ENCODE measurements at places on chromosomes 4 and X.
A peak's percentile ranks its signal among the peaks of the same experiment; 100 is the strongest.

GRCh38 chr4:7811536-7812191 lies 128.0 kb downstream of the AFAP1 start:
- DNase-seq = no peak

GRCh38 chr4:169234137-169234855 lies 36.5 kb downstream of the SH3RF1 start:
- no peak for DNase-seq

DNA sequence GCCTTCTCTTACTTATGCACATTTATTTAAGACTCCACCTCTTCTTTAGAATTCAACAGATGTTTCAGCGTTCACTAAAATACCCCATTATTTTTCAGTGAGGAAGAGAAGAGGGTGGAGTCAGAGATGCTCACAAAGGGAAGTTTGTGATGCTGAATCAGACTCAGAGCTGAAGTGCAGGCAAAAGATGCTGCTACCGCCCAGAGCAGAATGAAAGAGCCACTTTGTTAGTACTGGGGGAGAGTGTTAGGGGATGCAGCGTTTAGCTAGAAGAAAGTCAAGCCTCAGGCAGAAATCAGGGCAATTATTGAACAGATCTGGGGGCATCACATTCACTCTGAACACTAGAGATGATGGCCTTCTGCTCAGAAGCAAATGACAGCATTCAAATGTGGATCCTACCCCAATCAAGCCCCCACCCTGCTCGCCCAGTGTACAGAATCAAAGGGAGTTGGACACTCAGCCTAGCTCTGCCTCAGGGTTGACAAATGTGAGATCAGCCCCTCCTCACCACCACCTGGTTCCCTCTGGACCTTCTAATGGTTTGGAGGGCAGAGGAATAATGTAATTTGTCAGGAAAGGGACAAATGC lies 138.3 kb downstream of the UNC5C start:
- DNase-seq = no peak

GRCh38 chr4:90078440-90078839 lies 48.8 kb upstream of the CCSER1 start:
- DNase-seq = no peak

- no peak for DNase-seq
Observed at GRCh38 chr4:83267830-83268475, 16.6 kb downstream of the COQ2 start.

DNA sequence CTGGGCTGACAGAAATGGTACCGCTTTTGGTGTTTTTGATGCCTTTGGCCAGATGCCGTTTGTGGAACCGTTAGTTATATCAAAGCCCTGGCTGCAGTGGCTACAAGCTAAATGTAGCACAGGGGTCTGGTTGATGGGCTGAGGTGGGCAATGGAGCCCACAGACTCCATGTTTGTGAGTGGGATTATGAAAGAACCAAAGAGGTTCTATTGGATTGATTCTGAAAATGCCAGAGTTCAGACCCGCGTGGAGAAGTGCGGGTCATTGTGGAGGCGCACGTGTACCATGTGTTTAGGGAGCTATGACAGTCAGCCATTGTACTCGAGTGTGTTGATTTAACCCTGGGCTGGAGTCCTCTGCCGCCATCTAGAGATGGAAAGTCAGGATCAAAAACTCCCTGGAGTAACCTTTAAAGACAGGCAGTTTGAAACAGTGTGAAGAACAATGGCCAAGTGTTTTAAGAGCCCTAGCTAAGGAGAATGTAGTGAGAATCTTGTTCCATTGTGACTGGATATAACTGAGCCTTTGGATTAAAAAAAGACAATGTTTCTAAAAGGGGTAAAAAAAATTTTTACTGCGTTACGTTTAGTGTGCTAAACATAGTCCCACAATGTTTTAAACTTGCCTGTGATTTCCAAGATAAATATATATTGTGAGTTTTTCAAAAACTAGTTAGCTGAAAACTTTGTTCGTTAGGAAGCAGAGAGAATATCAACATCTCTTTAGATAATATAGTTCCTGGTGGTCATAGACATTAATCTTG lies 12.7 kb downstream of the ART3 start:
- no peak for DNase-seq

- no peak for DNase-seq
Observed at GRCh38 chrX:110066488-110067225, 63.7 kb downstream of the TMEM164 start.

- no peak for DNase-seq
Observed at GRCh38 chrX:133229361-133229760, 11.2 kb upstream of the TFDP3 start.

DNA sequence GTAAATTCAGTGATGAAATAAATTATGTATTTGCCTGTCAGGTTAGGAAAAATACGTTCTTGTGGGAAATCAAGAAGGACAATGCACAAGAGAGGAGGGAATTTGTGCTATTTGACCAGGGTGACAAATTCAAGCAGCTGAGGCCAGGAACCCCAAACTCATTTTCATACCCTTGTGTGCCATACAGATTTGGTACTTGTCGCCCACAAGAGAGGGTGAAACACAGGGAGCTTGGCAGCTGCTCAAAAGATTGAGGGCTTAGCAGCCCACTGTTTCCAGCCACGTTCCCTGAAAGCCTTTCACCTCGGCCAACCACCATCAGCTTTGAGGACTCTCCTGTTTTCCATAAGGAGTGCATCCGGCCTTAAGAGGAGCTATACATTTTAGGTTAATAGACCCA lies 111.2 kb downstream of the COL25A1 start:
- DNase-seq = no peak

DNA sequence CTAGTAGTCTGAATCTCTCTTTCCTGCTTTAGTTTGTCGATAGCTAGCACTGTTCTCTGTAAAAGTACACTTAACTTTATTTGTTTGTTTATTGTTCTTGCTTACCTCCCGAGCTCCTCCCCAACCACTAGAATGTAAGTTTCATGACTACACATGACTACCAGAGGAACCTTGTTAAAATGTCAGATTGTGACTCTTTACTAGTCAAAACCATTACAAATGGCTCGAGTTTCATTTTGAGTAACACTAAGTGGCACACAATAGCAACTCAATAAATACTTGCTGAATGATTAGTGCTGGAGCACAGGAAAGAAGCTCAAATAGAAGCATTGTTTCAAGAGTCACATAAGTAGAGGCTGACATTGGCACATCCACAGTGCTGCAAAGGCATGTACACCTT lies 116.1 kb downstream of the MAPK10 start:
- DNase-seq = no peak

GRCh38 chr4:13616597-13616996 lies 10.9 kb downstream of the BOD1L1 start:
- DNase-seq = no peak

DNA sequence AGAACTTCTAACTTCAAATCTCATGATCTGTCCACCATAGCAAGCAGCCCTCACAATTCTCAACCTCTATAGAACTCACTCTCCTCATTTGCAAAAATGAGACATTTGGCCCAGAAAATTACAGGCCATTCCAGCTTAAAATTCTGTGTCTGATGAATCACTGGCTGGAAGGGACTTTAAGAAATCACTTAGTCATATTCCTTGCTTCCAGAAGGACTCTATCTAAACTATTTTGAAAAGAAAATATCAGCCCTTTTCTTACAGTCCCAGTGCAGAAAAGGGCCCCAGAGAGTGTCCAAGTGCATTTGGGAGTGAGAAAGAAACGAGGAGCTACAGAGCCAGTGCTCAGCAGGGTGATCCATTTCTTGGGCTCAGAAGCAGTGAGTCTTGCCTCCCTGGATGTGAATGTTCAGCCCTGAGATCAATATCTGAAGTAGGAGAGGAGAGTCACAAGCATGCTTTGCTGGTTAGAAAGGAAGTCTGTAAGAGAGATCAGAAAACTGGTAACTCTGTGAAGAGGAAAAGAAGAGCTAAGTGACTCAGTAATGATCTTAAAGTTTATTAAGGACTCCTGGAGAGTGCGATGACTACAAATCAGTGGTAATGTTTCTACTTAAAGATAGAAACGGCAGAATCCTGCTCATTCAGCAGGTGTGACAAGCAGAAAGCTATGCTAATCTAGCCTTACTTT lies 139.8 kb downstream of the PALLD start:
- no peak for DNase-seq

GRCh38 chr4:16684097-16684496 lies 214.3 kb downstream of the LDB2 start:
- no peak for DNase-seq

- no peak for DNase-seq
Observed at GRCh38 chr4:185254434-185254833, 45.0 kb downstream of the SNX25 start.

GRCh38 chrX:69094977-69095669 lies 70.1 kb downstream of the PJA1 start:
- no peak for DNase-seq

DNA sequence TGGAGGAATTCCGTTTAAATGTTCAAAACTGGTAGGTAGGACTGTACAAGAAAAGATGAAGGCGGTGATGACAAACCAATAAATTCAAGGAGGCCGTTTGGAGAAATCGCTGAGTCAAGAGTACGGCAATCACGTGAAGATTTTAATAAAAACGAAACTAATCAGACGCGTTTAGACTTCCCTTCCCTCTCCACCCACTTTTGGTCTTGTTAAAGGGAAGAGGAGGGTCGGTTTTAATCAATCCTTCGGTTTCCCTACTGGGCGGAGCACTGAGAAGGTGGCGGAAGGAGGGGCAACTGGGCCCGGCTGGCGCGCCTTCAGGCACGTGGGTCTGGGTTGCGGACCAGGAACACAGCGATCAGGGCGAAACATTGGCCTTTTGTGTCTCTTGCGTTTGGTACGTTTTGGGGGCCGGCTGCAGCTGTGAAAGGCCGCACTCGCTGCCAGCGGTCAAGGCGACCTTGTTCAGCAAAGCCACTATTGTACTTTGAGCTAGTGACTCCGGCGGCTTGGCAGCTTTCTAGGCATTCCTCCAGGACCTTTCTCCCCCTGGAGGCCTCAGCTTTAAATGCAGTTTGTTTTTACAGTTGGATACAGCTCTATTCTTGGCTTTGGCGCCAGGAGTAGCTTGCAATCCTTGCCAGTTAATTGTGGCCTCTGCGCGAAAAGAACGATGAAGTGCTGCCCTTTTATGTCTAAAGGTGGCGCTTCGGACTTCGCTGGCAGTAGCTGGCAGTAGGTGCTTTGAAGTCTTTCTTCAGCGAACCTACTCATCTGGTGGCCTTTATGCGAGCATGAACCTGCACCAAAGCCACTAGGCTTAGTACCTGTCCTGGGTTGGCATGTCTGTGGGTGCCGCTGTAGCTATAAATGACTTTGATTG lies 16.8 kb upstream of the LAMP2 start:
- DNase-seq = peak; percentile 37

GRCh38 chr4:122012735-122013134 lies 60.9 kb upstream of the TRPC3 start:
- no peak for DNase-seq

GRCh38 chrX:65480960-65481359 lies 53.6 kb downstream of the LAS1L start:
- no peak for DNase-seq

- DNase-seq = no peak
Observed at GRCh38 chr4:141099326-141099725, 33.9 kb downstream of the RNF150 start.

- DNase-seq = no peak
Observed at GRCh38 chr4:122453384-122453995, 3.0 kb downstream of the IL2 start.

GRCh38 chr4:169765835-169766234 lies 8.1 kb upstream of the HPF1 start:
- DNase-seq = no peak

- DNase-seq = peak; percentile 28
Observed at GRCh38 chr4:39976945-39977488, 694 bp downstream of the PDS5A start.

- DNase-seq = no peak
Observed at GRCh38 chr4:115219862-115220261, 106.4 kb upstream of the NDST4 start.

DNA sequence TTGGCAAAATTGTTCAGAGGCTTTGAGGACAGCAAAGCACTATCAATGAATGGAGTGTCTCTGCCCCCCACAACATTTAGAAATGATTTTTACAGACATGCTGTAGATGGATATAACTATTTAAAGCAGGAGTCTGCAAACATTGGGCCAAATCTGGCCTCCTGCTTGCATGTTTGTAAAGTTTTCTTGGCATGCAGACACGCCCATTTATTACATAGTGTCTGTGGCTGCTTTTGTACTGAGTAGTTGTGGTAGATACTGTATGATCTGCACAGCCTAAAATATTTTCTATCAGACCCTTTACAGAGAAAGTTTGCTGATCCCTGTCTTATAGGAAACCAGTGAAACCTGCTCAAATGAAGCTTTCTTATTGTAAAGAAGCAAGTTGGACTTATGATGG lies 45.5 kb upstream of the PHEX start:
- DNase-seq = no peak

DNA sequence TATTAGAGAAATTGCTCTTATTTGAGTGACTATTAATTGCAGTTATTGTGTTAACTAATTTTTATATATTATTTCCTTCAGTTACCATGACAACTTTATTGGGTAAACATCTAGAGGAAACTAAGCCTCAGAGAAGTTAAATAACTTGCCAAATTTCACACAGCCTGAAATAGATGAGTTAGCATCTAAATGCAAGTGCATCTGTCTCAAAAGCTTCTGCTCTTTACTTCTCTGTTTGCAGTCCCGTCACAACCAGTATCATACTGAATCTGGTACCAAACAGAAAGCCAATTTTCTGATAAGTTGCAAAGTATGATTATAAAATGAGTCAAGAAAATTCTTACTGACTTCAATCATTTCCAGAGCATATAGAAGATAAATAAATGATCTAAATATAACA lies 1544.9 kb upstream of the PCDH7 start:
- no peak for DNase-seq

GRCh38 chr4:156193800-156194199 lies 240.1 kb upstream of the CTSO start:
- DNase-seq = no peak

- no peak for DNase-seq
Observed at GRCh38 chr4:81146466-81146865, 68.6 kb downstream of the PRKG2 start.

DNA sequence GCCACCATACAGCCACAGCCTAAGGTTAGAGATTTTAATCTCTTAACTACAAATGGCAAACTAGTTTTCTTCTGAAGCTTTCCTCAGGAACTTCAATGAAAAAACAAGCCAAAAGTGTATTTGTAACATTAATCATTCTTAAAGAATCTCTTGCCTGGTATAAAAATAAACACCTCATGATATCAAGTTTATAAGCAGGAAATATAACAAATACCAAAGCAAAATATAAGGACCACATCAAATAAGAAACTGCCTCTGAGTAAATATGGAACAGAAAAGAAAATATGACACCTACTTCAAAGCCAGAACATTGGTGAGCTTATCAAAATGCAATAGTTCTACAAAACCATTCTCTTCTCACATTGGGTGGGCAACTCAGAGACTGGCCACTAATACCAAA lies 89.9 kb downstream of the GPC4 start:
- DNase-seq = no peak

GRCh38 chr4:136634121-136634520 lies 898.2 kb downstream of the PCDH18 start:
- no peak for DNase-seq

DNA sequence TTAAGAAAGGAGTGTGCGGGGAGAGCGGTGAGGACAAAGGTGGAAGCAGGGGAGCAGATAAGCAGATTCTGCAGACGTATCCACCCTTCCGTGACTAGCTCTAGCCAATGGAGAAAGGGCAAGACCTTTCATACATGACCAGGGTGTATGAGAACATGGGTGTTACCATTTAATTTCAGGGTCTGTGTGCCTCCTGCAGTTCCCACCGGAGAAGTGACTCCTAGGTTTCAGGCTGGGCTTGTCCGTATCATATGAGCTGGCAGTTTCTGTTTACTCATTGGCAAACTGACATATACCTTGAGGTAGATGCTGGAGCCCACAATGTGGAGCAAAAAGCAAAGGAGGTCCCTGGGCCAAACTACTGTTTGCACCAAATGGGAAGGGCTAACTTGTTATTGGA lies 6.8 kb downstream of the RBM47 start:
- DNase-seq = no peak

Data from activated T-cell treated with anti-CD3 and anti-CD28 coated beads for 24 hours (primary cell).